ENCODE measurements at places on chromosomes 4 and X.

GRCh38 chr4:7365462-7366179 is 69.1 kb downstream of the PSAPL1 start:
- DNase-seq: no peak

GRCh38 chrX:77446029-77446585 is 1.1 kb upstream of the FGF16 start:
- DNase-seq: no peak

DNA sequence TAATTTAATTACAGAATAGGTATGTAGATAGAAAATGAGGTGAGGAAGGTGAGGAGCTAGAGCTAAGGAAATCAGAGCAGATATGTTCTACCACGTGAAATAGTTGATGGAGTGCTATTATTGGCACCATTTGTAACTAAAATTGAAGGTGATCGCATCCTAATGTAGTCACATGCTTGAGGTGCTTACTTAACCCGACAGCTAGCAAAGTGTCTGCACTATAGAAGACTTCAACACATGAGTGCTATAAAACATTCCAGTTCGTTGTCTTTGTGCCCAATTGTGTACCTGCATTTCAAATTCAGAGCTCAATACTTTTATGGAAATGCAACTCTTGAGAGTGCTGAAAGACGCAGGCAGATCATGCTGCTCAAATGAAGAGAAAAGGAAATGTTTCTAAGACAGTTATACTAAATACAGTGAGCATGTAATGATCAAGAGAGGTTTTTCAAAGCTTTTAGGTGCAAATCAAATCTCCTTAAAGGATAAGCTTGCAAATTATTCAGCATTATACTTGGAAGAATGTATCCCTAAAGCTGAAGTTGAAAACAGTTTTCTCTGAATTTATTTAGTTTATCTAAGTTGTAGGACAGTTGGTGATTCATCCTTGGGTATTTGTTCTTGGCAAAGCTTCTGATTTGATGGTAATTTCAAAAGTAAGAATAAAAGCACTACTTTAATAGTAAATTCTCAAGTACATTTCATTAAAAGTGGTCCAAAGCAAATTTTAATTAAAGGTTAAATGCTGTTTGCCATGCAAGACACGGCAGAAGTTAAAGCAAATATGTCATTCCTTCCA is 223.9 kb upstream of the EPHA5 start:
- no peak for DNase-seq

DNA sequence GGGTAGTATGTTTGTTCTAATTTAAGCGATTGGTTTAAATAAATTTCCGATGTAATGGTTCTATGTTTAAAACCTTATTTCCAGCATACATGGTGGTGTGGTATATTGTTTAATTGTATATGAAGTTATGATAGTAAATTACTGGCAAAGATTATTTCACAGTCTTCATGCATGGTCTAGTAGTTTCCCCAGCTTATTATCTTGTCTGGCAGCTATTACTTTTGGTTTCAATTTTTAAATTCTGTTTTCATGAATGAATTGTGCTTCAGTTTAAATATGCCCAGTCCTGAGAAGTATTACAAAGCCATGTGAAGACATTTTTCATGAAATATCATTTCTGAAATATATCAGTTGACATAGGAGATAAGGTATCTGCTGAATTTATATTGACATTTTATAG is 6.3 kb downstream of the ALG13 start:
- no peak for DNase-seq
